ENCODE measurements at places on chromosomes 6 and 20.

DNA sequence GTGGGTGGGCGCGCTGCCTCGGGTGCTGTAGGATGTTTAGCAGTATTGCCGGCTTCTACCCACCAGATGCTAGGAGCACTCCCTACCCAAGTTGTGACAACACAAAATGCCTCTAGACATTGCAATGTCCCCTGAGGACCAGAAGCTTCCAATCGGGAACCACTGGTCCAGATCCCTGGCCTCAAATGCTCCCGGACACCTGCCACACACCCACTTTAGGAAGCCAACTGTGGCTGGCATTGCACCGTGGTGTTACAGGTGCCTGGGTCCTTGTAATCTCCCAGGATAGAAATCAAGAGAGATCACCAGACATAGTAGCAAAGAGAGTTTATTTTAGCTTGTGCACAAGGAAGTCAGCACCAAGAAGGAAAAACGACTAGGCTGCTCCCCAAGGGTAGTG lies 14.9 kb upstream of the RNASET2 start:
- DNase-seq: no peak

- no peak for DNase-seq
Observed at GRCh38 chr20:62495749-62496567, 20.2 kb upstream of the GATA5 start.

DNA sequence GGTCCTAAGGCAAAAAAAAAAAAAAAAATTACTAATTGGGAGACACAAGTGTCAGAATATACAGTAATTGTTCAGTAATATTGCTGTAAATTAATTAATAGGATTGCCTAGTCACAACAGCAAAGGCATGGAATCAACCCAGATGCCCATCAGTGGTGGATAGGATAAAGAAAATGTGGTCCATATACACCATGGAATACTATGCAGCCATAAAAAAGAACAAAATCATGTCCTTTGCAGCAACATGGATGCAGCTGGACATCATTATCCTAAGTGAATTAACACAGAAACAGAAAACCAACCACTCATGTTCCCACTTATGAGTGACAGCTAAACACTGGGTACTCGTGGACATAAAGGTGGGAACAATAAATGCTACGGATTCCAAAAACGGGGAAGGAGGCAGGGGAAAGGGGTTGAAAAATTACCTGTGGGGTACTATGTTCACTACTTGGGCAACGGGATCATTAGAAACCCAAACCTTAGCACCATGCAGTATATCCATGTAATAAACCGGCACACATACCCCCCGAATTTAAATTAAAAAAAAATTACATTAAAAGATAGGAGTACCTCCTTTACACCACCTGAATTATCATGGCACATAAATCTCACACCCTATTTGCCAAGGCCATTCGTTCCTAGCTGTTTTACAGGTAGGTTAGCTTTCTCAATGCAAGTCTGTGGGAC lies 689 bp upstream of the PFDN4 start:
- no peak for DNase-seq

DNA sequence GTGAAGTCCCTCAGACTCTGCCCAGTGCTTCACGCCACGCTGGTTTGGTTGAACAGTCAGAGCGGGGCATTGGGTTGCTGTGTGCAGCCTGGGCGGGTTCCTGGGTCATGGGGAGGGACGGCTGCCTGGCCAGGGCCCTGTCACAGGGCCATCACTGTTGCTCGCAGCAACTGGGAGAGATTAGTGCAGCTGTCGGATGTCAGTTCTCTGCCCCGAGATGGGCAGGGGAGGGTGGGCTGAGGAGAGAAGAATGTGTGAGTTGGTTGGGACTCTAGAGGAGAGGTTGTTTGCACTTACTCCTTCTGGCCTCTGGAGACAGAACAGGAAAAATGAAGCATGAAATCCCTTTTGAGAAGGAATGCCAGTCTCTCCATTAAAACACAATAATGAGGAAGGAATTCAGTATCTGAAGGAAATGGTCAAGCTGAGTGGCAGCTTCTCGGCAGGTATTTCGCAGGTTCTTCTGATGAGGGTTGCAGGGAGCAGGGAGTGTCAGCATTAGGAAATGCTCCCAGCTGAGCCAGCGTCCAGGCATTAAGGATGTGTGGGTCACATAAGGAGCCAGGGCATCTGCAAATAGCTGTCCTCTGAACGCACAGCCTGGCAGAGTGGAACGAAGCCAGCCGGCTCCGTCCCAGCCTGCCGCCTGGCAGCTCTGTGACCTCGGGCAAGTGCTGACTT lies 95.9 kb downstream of the SSR1 start:
- no peak for DNase-seq

GRCh38 chr6:41546475-41546865 lies 289 bp downstream of the FOXP4 start:
- peak; percentile 53 for DNase-seq

GRCh38 chr6:105301756-105302616 lies 100.9 kb downstream of the PREP start:
- no peak for DNase-seq

DNA sequence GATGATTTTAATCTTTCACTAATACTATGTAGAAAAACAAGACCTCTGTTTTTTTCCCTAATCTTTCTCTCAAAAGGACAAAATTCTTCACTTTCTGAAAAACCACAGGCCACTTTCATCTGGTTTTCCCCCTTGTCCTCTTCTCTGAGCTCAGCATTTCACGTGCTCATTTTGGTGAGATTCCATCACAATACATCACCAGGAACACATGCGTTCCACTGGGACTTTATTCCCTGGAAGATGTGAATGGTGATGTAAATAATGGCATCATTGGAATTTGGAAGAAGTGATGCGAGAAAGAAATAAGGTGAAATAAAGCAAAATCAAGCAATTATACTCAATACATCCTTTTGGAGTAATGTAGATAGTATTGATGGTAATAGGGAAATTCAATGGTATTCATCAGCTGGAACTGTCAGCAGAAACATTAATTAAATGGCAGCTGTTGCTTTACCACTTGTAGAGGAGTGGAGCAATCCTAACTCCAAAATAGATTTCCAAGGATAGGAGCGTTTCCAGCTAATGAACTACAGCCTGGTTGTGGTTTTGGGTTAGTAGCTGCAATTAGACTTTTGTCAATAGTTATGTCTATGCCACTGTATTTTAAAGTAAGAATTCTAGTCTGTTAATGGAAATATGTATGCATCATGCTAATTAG lies 11.5 kb downstream of the FILIP1 start:
- no peak for DNase-seq

Measured in CD4-positive, alpha-beta T cell treated with Interleukin-1 beta for 1 hour (primary cell).